ENCODE measurements at places on chromosomes 12 and 14.

DNA sequence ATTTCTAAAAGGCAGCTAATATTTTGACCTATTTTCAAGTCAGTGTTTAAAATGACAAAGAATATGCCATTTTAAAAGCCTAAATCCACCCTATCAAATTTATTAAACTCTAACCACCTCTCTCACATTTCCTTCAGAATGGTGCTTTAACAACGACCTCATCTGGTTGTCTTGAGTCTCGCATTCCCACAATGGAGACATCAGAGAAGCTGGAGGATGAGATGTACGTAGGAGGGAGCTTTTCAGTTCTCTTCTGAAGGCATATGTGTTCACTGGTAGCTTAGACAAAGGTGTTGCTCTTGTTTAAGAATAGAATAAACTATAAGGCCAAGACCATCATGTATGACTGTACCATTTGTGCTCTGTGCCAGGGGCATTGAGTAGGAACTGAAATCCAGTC is 82.9 kb downstream of the BCL2L14 start:
- no peak for DNase-seq

DNA sequence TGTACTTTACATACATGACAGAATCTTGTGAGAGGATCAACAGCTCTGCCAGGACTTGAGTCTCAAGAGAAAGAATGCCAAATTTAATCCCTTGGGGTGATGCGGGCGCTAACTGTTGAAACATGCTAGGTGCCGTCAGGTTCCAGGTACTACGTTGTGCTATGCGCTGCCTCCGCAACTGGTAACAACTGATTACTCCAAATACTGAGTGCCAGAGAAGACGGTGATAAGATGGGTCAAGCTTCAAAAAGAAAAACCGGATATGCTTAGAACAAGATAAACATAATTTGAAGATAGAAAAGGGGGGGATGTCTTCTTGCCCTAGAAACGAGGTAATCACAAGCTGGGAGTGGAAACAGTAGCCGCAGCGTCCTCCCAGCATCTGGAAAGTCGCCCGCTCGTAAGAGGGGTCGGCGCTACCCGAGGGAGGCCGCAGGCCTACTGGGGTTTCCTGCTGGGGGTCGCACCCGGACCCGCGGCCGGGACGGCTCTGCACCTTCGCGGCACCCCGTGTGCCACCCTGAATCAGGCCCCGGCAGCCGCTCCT is 678 bp downstream of the ZBTB25 start:
- DNase-seq = no peak

DNA sequence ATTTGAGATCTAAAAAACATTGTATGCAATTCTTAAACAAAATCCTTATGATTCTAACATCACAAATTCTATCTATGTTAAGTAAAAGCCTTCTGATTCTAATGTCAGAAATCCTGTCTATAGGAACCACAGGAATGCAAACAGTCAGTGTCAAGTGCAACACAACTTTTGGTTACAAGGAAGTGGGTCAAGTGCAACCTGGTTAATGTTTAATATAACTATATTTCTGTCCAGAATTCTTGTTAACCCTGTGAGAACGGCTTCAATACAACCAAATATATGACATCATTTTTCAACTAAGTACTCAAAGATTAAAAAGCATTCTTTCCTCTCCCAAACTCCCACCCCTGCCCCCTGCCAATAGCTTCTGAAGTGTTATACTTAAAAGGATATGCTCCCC is 107.9 kb upstream of the PLEKHA5 start:
- no peak for DNase-seq

- DNase-seq = no peak
Measured at GRCh38 chr12:132660052-132660451, 27.1 kb downstream of the POLE start.

DNA sequence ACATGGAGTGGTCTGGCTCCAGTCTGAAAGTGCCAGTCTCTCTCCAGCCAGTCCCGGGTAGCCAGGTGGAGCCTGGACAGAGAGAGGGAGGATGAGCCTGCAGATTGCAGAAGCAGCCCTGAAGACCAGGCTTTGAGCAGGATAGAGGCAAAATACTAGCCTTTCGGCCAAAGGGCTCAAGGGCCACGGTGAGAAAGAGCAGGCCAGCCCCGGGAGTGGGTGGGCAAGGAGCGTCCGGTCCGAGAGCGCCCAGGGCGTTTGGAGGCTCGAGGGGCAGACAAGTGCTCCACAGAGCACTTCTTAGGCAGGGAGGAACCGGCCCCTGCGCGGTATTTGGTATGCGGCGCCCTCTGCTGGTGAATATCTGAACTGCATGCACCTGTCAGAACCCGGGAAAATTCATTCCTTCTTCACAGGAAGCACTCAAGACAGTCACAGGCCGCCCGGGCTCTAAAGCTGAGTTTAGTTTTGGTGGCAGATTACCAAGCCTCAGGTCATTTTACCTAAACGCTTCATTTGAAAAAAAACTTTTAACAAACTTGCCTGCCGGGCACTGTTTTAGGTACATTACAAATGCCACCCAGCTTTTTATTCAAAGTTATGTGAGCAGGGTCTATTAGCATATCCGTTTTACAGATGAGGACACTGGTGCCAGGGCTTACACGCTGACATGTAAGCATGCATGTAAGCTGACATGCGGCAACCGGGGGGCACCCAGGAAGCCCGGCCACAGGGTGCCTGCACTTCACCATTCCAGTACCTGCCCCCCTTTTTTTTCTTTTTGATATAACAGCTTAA is 21.0 kb upstream of the PSMC1 start:
- no peak for DNase-seq

DNA sequence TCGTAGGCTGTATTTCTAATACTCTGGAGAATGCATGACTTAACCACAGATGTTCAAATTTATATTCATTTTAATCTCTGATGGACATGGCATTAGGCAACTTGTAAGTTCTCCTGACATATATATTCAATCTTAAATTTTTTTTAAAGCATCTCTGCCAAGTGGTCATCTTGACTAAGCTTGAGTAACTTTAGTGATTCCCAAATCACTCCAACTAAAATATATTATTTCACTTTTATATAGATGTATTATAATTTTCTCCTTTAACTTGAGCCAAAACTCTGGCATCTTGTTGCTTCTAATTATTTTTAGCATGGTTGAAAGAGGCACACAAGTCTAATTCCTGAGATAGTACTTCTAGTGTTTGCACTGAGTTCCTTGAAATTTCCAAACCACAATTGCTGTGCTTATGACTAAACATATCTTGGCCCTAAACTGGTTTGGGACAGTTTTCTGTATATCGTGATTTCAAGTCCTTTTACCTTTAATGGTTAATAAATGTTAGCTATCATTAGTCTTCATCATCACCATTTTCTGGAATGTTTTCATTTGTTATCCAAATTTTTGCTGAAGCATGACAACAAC is 8.4 kb downstream of the LRFN5 start:
- no peak for DNase-seq

- no peak for DNase-seq
Measured at GRCh38 chr12:61713121-61713520, 547.1 kb upstream of the USP15 start.

- no peak for DNase-seq
Measured at GRCh38 chr12:90079529-90080210, 371.0 kb upstream of the ATP2B1 start.

DNA sequence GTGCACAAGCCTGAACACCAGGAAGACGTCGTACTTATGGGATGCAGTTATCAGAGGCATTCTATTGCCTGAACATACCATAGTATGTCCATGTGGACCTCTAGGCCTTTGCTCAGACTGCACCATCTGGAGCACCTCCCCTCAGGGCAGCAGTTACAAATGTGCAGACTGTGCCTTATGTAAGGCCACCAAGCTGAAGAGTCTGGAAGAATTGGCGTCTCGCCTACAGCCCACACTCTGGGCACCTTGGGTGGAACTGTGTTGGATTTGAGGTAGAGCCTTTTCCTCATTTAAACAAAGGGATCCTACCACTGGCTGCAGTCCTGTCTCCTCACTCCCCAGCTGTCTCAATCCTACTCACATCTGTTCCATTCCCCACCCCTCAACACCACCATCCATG is 204.3 kb upstream of the FRMD6 start:
- DNase-seq = no peak

DNA sequence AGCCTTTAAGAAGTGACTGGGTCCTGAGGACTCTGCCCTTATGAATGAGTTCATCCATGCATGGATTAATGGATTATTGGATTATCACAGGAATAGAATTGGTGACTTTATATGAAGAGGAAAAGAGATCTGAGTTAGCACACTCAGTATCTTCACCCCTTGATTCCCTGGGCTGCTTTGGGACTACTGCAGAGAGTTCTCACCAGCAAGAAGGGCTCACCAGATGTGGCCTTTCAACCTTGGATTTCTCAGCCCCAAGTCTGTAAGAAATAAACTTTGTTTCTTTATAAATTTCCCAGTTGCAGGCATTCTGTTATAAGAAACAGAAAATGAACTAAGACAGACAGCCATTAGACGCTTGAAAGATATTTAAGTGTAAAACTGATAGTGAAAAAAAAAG is 509.2 kb downstream of the FLRT2 start:
- no peak for DNase-seq

DNA sequence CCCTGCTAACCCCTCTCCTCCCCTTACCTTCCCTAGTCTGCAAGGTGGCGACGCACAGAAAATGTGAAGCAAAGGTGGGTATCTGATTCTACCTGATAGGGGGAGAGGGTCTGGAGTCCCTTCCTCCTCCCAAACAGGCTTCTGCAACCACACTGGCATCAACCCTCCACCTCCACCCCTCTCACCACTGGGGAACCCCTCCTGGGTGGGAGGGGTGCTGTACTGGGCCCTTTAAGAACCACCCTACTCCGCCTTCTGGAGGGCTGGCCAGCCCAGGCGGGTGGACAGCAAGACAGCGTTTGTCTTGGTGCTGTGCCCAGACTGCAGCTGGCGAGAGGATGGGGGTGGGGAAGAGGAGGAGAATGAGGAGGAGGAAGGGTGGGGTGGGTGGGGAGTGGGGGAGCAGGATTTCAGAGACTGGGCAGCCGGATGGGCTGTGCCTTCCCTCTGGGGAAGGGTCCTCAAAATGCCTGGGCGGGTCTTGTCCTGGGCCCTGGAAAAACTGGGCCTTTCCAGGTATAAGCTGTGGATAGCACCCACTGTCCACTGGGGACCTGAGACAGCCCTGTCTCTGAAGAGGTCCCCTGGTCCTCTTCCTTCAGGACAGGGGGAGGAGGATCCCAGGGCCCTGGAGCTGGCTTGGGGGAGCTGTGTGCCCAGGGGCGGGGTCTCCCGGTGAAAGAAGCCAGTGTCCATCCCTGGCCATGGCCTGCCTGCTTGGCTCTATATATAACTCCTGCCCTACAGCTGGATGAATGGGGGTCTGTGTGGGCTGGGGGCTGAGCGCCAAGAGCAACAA is 2.8 kb downstream of the TNS2 start:
- DNase-seq = no peak

DNA sequence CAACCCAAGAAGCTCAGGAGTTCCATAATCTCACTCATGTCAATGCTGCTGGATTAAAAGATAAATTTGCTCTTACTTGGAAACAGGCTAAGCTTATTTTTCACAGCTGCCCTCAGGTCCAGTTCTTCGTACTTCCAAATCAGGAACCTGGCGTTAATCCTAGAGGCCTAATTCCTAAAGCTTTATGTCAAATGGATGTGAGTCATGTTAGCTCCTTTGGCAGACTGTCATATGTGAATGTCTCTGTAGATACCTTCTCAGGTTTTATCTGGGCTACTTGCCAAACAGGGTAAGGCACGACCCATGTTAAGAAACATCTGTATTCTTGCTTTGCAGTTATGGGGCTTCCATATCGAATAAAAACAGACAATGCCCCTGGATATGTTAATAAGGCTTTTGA is 504.6 kb downstream of the ALG10 start:
- DNase-seq = no peak

DNA sequence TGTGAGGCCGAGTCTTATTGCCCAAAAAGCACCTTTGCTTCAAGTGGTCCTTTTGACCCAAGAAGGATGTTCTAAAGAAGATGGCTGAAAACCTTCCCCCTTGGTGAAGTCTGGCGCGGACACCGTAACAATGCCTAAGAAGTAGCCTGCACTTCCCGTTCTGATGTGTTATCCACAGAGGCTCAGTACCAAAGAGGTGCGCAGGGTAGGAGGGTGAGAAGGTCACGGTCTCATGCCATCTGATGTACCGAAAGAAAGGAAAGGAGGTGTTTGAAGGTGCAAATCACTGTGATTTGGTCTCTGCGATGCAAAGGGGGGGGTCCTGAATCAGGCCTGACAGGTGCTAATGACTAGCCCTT is 9.9 kb downstream of the PEBP1 start:
- DNase-seq = no peak

DNA sequence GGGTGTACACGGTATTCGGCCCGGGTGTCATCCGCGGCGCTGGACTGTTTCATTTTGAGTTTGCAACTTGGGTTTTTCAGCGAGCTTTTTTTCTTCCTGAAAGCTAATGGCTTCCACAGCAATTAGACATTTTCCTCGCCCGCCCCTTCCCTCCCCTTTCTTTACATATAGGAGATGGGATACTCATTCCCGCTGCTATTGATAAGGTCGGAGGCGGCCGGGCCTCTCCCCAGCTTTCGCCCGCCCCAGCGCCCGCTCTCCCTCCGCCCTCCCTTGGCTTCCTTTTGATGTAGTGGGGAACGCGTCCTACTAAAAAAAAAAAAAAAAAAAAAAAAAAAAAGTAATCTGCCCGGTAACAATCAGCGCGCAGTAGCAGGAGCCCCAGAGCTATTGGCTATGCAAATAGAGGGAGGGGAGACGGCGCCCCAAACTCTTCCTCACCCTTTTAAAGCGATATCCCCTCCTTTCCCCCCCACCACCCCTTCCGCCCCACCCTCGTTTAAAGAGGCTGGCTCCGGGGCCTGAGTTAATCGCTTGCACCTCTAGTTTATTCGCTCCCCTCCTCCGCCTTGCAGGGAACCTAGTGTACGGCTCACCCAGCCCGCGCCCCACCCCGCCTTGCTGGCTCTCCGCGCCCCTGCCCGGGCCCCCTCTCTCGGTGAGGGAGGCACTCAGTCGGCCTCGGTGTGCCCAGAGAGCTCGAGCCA is 1.7 kb upstream of the CCND2 start:
- DNase-seq = peak; percentile 67

- no peak for DNase-seq
Measured at GRCh38 chr12:52364901-52365489, 2.3 kb downstream of the KRT85 start.

DNA sequence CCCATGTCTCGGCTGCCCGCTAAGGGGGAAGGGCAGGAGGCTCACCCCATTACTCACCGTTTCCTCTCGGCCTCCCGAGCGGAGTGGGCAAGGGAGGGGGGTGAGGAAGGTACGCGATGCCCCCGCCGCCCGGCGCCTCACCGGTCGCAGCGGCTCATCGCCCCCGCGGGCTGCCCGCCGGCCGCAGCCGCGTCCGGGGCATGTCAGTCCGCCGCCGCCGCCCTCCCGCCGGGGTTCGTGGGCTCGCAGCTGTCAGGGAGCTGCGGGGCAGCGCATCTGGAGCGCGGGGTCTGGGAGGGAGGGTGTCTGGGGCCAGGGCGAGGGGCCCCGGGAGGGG is 461 bp downstream of the SLC8A3 start:
- DNase-seq = no peak

DNA sequence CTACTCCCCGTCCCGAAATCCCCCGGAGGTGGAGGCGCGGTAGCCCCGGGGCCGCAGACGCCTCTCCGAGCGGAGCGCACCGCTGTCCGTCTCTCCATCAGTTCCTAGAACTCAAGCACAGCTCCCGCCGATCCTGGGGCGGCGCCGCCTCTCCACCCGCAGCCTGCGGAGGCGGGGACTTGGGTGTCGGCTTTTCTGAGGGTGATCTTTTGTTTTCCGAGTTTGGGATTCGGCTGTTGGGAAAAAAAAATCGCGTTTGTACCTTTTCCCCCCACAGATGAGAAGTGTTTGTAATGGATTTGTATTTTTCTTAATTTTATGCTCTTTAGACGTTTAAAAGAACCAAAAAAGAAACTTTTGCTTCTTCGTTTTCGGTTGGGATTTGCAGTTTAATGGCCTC is 26.6 kb downstream of the LRCOL1 start:
- no peak for DNase-seq

GRCh38 chr12:12983420-12984035 is 16.5 kb downstream of the HEBP1 start:
- no peak for DNase-seq
